Breast epithelium (tissue), 4 donors: ENCODE measurements at places on chromosomes 2 and 18.
A peak's percentile ranks its signal among the peaks of the same experiment; 100 is the strongest.

DNA sequence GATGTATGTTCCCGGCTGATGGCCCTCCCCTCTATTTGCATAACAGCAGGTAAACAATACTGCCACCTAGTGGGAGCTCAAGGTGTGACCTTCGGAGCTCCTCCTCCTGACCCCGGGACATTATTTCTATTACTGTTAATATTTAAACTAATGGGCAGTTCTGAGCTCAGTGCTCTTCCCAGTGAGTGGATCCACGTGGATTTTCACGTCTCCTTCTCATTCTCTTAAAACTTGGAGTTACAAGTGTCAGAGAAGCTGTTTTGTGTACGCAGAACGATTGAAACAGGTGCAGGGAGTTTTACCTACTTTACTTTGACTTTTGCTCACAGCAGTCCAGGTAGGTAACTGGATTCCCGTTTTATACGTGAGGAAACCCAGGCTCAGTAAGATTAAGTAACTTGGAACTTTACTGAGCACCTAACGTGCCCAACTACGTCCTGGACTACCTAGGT lies 127.3 kb downstream of the PRKCE start:
- no peak for DNase-seq

- no peak for DNase-seq
These were observed 2059.4 kb upstream of the CELF4 start for GRCh38 chr18:39624961-39625360.

- no peak for DNase-seq
These were observed 170.3 kb upstream of the HNRNPA3 start for GRCh38 chr2:177042311-177042710.

- DNase-seq = no peak
These were observed 190.0 kb upstream of the SESTD1 start for GRCh38 chr2:179454443-179455171.

DNA sequence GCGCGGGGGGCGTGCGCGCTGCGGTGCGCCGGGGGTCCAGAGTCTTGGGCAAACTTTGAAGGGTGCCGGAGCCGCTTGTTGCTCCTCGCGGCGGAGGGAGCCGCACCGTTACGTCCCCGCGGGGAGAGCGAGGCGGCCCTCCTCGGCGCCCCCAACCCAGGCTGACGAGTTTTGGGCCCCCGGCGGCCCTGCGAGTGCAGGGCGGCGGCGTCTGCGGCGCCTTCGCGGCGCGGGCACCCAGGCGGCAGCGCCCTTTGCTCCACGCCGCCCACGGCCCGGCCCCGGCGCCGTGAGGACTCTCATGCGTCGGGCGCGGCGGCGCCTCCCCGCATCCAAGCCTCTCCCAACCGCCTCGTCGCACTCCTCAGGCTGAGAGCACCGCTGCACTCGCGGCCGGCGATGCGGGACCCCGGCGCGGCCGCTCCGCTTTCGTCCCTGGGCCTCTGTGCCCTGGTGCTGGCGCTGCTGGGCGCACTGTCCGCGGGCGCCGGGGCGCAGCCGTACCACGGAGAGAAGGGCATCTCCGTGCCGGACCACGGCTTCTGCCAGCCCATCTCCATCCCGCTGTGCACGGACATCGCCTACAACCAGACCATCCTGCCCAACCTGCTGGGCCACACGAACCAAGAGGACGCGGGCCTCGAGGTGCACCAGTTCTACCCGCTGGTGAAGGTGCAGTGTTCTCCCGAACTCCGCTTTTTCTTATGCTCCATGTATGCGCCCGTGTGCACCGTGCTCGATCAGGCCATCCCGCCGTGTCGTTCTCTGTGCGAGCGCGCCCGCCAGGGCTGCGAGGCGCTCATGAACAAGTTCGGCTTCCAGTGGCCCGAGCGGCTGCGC lies 814 bp downstream of the FZD7 start:
- no peak for DNase-seq

GRCh38 chr18:2880473-2880872 lies 33.7 kb downstream of the EMILIN2 start:
- DNase-seq = no peak

DNA sequence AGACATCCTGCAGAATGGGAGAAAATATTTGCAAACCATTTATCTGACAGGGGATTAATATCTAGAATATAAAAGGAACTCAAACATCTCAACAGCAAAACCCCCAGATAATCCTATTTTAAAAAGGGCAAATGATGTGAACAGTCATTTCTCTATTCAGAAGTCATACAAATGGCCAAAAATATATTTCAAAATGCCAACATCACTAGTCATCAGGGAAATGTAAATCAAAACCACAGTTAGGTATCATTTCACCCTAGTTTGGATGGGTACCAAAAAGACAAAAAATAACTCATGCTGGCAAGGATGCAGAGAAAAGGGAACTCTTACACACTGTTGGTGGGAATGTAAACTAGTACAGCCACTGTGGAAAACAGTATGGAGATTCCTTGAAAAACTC lies 70.0 kb downstream of the TBR1 start:
- no peak for DNase-seq

DNA sequence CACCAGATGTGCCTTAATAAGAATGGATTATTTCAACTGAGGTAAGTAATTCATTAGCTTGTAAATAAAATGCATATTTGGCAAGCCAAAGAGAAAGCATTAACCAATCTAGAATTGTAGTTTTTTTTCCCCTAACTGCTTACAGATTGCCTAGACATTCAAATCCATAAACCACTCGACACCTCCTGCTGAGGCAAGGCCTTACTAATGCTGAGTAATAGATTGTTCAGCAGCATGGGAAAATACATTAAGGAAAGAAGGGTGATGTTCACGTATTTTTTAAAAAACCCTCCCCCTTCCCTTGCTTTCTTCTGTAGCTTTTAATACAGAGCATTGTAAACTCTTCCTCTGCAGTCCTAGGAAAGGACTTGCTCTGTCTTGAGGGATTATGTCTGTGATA lies 17.0 kb upstream of the LINC00305 start:
- DNase-seq = no peak

DNA sequence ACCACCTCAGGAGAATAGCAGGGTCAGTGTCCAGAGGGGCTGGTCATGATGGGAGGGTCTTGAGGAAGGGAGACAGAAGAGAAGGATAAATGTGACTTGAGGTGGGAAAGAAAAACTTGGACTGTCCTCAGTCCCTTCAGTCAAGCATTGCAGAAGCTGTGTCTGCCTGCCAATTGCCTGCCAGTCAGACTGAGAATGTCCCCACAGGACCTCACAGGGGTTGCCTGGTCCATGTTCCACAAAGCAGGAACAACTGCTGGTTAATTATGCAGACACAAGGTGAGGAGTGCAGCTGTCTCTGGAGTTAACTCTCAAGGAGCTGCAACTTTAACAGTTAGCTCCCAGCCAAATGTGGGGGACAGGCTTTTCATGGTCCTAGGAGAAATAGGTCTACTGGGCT lies 75.7 kb downstream of the TRIM43 start:
- no peak for DNase-seq

DNA sequence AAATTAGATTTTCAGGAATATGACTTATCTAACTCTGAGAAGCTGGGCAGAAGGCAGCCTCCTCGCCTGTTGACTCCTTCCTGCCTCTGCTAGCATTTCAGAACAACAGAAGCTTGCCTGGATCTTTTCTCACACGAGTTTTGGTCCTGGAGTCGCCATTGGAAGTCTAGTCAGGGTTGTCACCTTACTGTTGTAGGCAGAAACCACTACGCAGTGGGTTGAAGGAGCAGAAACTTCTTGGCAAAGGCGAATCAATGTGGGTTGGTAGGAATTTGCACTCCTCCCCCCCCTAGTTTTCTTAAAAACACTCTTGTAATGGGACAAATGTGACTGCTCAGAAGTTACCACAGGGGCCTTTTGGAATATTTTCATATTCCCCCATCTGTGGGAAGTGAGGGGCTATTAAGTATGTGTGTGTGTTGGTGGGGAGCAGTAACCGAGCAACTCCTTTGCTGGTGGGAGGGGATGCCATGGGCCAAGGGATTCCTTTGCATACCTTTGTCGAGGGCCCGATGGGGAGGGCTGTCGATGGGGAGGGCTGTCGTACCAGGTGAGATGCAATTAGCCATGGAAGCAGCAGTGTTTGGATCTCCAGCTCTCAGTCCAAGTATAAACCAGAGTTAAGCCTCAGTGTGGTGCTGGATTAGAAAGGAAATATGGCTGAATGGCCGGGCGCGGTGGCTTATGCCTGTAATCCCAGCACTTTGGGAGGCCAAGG lies 117.4 kb downstream of the FMNL2 start:
- no peak for DNase-seq

DNA sequence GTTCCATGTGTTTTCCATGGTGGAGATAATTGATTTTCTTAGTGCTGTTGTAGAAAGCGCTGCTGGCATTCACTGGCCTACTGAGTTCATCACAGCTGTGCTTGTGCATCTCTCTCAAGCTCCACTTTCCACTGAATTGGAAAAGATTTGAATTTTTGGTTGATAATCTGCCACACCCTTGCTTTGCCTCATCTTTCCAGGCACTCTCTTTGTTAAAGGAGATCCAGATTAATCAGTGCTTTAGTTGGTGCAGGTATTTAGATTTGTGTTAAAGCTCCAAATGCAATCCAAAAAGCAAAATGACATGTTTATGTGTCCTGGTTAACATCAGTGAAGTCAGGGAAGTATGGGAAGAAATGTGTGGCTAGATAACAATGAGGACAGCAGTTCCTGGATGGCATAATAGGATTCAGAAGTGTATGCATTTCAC lies 2.7 kb upstream of the COL3A1 start:
- DNase-seq = no peak

DNA sequence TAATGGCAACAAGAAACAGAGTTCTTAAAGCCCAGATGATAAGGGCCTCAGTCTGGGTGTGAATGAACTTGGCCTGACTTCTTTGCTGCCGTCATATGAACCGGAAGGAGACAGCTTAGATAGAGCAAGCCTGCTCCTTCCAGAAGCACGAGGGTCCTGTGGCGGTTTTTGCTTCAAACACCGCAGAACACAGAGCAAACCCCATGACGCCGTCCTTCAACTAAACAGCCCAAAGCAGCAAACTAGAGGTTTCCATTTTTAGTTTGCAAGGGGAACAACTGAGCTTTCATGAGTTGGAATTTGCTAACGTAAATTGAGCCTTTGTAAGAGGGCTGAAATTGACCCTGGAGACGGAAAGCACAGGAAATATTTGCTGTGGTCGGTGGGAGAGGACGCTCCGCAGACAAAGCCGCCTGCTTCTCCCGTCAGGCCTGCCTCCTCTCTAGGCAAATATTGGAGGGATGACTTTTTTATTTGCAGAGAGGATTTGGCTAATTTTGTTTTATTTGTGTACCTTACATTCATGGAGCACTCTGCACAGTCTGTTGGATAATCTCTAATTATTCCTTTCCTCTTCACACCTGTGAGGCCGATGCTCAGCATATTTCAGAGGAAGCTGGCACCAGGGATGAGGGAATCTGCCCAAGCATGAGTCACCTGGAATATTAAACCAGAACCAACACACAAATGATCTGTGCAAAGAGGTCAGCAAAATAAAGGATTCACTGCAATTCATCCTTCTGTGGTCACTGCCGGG lies 134.0 kb upstream of the NCK2 start:
- no peak for DNase-seq

DNA sequence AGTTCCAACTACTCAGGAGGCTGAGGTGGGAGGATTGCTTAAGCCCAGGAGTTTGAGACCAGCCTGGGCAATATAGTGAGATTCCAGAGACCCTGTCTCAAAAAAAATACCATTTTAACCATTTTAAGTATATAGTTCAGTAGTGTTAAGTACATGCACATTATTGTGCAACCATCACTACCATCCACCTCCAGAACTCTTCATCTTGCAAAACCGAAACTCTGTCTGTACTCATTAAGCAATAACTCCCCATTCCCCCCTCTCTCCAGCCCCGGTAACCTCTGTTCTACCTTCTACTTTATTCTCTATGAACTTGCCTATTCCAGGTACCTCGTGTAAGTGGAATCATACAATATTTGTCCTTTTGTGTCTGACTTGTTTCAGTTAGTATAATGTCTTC lies 86.4 kb downstream of the GFPT1 start:
- DNase-seq = no peak

GRCh38 chr2:12533337-12534005 lies 183.3 kb upstream of the TRIB2 start:
- no peak for DNase-seq

- peak; percentile 6 for DNase-seq
These were observed 106.7 kb upstream of the CTDP1 start for GRCh38 chr18:79572848-79573451.

GRCh38 chr2:167822690-167823465 lies 424.5 kb downstream of the STK39 start:
- no peak for DNase-seq

- DNase-seq = no peak
These were observed 12.6 kb downstream of the CNDP1 start for GRCh38 chr18:74546751-74547530.

DNA sequence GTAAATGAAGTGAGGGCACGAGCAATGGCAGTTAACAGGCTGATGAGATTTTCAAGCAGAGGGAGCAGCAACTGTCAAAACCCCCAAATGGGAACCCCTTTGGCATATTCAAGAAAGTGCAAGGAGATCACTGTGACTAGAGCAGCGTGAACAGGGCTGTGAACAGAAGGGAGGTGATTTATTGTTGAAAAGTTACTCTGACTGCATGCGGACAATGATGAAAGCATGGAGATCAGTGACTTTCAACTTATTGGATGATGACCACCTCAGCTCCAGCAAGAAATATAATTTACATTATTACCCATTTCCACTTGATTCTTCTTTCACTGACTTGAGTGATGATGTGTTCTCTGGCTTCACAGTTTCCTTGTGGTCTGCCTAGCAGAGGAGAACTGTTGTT lies 187.8 kb upstream of the BOD1L2 start:
- no peak for DNase-seq

GRCh38 chr2:45765728-45766254 lies 114.3 kb downstream of the PRKCE start:
- DNase-seq = no peak

DNA sequence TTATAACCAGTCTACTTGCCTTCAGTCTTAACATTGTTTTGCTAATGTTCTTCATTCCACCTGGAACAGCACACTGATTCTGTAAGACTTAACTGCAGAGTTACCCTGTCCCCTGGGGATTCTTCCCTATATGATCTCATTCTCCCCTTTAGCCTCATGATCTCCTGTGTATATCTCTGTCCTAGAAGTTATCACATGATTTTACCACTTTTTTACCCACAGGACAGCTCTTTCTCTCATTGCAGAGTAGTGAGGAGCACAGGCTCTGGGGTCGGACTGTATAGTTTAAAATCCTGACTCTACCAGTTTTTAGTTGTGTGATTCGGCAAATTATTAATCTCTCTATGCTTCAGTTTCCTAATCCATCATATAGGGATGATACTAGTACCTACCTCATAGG lies 14.2 kb upstream of the EXOC6B start:
- no peak for DNase-seq

DNA sequence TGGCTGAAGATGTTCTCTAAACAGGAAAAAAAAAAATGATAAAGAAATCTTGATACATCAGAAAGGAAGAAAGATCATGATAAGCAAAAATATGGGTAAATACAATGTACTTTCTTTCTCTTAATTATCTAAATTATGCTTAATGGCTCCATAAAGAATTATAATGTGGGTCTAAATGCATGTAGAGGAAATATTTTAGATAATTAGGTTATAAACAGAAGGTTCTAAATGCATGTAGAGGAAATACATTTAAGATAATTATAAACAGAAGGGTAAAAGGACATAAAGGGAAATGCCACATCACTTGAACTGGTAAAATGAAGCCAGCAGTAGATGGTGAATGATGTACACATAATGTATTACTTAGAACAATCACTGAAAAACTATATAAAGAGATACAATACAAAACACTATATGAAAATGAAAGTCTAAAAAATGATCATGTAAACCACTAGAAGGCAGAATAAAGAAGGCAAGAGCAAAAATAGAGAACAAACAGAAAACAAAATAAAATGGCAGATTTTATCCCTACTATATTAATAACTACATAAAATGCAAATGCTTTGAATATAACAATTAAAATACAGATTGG lies 308.4 kb upstream of the CDH2 start:
- no peak for DNase-seq

GRCh38 chr2:65431421-65432226 lies 775 bp downstream of the SPRED2 start:
- peak; percentile 55 for DNase-seq
